ENCODE measurements at places on chromosomes 4 and X.

- no peak for DNase-seq
Measured at GRCh38 chrX:155046129-155046810, 19.6 kb downstream of the FUNDC2 start.

DNA sequence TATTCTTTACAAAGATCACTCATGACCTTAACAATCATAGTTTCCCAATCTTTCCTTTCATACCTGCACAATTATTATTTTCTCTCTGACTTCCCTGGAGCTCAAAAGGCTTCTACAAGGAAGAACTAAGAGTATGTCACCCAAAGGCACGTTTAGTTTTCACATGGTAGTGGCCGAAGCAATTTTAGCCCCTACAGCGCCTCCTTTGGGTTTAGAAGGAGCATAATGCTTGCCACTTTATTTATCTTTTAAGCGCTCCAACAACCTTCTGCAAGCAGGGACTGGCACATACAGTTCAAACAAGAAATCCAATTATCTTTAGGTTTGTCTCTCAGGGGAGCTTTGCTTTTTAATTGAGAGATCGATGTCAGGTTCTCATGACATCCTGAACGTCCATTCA is 42.0 kb upstream of the IGSF1 start:
- no peak for DNase-seq

DNA sequence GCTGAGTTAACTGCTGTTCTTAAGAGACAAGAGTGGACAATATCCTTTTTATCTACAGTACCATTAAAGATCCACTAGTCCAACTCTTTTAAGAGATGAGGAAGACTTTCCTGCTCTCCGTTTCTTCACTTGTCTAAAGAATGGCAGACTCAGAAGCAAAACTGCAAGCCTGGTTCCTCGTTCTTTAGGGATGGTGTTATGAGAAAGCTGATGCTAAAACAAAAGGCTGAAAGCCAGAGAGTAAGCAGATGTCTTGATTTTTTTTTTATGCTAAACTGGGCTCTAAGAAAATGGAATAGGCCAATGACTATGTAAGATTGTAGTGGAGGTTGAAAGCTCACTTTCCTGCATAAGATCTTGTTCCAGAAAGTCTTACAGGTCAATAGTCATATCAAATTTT is 78.1 kb downstream of the CNGA2 start:
- no peak for DNase-seq

GRCh38 chr4:88119943-88120342 is 38.5 kb downstream of the ABCG2 start:
- DNase-seq = no peak

DNA sequence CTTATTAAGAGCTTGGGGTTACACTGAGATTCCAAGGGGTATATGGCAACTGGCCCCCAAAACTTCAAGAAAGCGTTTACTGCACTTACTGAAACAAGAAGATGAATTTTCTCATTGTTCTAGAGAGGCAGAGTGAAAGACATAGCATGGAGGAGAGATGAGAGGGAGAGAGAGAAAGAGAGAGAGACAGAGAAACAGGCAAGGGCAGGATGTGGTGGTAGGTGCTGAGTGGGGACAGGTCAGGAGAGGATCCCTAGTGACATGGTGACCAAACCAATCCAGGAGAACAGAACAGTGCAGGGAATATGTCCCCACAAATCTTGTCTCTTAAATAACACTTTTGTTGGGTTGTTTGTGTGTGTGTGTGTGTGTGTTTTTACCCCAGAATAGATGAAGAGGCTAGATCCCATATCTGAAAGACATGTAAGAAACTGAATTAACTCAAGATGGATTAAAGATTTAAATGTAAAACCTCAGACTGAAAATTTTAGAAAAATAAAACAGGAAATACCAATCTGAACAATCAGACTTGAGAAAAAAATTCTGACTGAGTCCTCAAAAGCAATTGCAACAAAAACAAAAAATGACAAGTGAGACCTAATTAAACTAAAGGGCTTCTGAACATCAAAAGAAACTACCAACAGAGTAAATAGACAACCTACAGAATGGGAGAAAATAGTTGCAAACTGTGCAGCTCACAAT is 202.2 kb downstream of the QDPR start:
- DNase-seq = no peak

DNA sequence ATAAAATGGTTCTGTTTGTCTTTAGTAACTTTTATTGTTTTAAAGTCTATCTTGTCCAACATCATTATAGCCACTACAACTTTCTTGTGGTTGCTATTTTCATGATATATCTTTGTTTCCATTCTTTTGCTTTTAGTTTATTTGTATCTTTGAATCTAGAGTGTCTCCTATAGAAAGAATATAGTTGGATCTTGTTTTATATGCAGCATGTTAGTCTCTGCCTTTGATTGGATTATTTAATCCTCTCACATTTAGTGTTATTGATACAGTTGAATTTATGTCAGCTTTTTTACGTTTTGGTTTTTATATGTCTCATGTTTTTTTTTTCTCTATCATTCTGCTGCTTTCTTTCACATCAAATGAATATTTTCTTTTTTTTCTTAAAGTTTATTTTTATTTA is 98.1 kb downstream of the VSIG4 start:
- DNase-seq = no peak

DNA sequence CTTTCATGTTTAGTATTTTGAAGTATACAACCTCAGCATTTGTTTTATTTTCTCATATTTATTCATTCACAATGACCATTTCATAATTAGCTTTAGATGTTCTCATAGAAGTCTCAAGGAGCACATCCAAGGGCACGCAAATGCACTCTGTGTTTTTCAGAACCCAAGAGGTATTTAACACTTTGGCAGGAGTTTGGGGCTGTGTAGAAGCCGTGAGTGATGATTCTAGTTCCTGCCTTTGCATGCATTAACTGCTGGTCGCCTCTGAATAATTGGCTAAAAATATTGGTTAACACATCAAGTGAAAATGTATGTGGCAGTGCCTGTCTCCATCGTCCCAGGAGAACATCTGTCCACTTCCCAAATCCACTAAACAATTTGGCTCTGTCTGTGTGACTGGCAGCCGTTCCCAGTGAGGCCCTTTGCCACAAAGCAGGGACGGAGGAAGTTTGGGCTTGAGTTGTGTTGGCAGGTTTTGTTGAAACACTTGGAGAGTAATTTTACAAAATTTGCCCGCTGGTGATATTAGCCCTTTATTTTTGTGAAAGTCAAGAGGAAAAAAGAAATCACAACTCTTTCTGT is 730.7 kb upstream of the SLIT2 start:
- DNase-seq = no peak

GRCh38 chr4:30461218-30461617 is 259.0 kb upstream of the PCDH7 start:
- no peak for DNase-seq

DNA sequence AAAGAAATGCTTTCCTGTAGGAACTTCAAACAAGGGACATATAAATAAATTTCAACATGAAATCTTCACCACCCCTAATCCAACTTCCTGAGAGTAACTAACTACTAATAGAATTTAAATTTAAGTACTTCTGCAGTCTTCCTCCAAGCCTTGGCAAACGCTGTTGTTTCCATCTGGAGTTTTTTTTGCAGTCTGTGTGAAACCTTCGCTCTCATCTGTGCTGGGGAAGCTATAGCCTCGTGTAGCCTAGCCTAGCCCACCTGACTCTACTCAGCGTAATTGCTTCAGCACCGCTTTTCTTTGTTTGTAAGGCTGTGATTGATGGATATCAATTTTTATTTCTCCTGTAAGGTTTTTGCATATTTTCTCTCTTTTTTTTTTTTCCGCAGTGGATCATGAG is 30.9 kb downstream of the STOX2 start:
- DNase-seq = no peak

DNA sequence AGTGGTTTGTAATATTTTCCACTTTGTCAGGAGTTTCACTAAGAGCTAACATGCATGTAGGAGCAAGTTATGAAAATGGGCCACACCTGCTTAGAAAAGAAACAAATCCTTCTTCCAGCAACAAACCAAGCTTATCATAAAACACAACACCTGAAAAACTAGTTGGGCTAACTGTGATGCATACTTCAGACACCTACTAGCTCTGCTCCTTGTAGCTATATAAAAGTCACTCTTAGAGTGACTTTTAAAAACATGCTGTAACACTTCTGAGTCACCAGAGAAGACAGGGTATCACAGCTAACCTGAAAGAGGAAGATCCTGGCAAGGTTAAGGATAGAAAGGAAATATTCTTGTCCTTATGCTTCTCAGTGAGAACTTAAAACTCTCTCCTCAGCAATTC is 3.6 kb upstream of the SLAIN2 start:
- DNase-seq = no peak

DNA sequence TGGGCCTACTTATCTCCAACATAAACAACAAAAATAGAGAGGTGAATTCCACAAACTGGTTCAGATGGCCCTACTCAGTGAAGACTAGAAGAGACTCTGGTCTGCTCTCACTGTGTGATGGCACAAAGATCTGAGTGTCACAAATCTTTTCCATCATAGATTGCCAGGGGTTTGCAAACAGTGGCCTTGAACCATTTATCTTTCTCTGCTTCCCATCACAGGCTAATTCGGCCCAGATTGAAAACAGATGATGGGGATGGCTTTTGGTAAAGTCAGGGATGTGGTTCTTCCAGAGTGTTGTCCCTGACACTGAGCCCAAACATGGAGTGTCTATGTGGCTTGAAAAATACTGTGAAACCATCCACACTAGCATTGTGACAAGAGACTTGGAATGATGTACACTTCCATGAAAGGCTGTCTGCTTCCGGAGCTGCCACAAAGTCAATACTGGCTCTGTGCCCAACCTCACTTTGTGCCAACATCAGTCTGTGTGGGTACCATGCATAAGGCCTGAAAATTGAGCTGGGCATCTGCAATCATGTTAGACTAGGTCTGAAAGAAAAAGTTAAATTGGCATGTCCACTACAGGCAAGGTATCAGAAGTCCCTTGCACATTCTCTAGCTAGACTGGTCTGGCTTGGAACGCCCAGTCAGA is 25.2 kb upstream of the PLAC1 start:
- no peak for DNase-seq

Data from anterior cingulate cortex (tissue), 58 donors.